ENCODE measurements at places on chromosomes 7 and 10.

GRCh38 chr7:1109581-1110310, 21.8 kb downstream of the GPER1 start:
- H3K36me3 ChIP-seq, result no peaks in the 10 kb centered on the region
- no peaks in the 10 kb centered on the region for H3K27me3 ChIP-seq

- H3K27ac ChIP-seq, result peak within 1 kb of the TSS; percentile 86
- no peaks in the 10 kb centered on the region for H3K27me3 ChIP-seq
- H3K36me3 ChIP-seq, result no peaks in the 10 kb centered on the region
- peak within 1 kb of the TSS; percentile 71 for H3K4me3 ChIP-seq
Measured at GRCh38 chr7:55572378-55573233, at the start of gene VOPP1. Gene VOPP1, minus strand, starts transcription at chr7:55572502. Its CDS starts 178 bp downstream, at chr7:55572324.

GRCh38 chr10:78570633-78571235, 498.0 kb upstream of the ZMIZ1 start:
- H3K36me3 ChIP-seq, result no peaks in the 10 kb centered on the region
- no peak overlapping the region for H3K27ac ChIP-seq
- H3K27me3 ChIP-seq, result no peaks in the 10 kb centered on the region
- DNase-seq, result no peak
- H3K4me1 ChIP-seq, result no peaks in the 10 kb centered on the region

DNA sequence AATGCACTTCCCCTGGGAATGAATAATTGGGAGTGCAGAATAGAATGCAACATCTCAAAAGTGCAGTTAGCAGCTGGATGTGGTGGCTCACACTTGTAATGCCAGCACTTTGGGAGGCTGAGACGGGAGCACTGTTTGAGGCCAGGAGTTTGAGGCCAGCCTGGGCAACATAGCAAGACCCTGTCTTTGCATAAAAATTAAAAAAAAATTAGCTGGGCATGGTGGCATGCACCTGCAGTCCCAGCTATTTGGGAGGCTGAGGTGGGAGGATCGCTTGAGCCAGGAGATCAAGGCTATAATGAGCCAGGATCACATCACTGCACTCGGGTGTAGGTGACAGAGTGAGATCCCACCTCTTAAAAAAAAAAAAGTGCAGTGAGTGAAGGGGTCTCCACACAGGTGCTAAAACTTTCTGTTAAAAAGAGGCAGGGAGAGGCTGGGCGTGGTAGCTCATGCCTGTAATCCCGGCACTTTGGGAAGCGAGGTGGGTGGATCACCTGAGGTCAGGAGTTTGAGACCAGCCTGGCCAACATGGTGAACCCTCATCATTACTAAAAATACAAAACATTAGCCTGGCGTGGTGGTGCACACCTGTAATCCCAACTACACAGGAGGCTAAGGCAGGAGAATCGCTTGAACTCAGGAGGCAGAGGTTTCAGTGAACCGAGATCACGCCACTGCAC, 13.5 kb upstream of the ZMIZ1 start:
- no peaks in the 10 kb centered on the region for H3K36me3 ChIP-seq
- H3K27me3 ChIP-seq, result no peaks in the 10 kb centered on the region
- H3K27ac ChIP-seq, result no peak overlapping the region
- no peak overlapping the region for H3K4me3 ChIP-seq

GRCh38 chr7:70212281-70212680, 614.0 kb downstream of the AUTS2 start:
- no peak overlapping the region for H3K27ac ChIP-seq
- H3K36me3 ChIP-seq, result no peaks in the 10 kb centered on the region

DNA sequence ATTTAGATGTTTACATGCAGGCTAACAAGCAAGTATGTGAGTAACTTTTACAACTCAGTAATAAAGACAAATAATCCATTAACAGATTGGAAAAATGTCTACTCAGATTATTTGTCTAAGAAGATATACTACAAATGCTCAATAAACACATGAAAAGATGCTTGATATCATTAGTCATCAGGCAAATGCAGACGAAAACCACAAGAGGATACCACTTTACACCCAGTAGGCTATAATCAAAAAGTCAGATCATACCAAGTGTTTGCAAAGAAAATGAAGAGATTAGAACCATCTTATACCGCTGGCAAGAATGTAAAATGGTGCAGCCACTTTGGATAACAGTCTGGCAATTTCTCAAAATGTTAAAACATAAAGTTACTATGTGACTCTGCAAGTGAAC, 84.1 kb downstream of the MALSU1 start:
- H3K36me3 ChIP-seq, result no peaks in the 10 kb centered on the region
- H3K4me1 ChIP-seq, result no peaks in the 10 kb centered on the region
- no peak for DNase-seq
- H3K27me3 ChIP-seq, result no peaks in the 10 kb centered on the region
- H3K27ac ChIP-seq, result no peak overlapping the region

DNA sequence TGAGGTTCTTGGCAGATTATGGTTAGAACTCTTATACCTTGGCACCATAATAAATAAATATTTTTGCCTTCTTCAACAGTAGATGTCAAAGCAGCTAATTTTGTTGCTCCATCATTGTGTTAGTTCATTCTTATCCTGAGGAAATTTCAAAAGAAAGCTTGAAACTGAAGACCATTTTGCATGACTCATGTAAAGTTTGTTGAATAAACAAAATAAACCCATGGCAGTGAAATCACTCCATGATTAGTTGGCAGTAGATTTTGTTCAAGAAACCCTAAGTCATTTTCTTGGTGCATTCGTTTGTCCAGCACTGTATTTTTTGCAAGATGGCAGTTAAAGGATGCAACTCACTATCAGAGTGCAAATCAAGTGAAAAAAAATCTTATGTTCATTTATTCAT, 91.6 kb downstream of the HECW1 start:
- H3K36me3 ChIP-seq, result no peaks in the 10 kb centered on the region
- H3K4me1 ChIP-seq, result no peaks in the 10 kb centered on the region
- DNase-seq, result no peak
- no peak overlapping the region for H3K27ac ChIP-seq
- no peaks in the 10 kb centered on the region for H3K27me3 ChIP-seq

GRCh38 chr10:5117026-5117425, 22.8 kb downstream of the AKR1C3 start:
- no peak for DNase-seq
- H3K4me3 ChIP-seq, result no peak overlapping the region
- no peaks in the 10 kb centered on the region for H3K4me1 ChIP-seq
- H3K27ac ChIP-seq, result no peak overlapping the region
- H3K27me3 ChIP-seq, result no peaks in the 10 kb centered on the region

Data from kidney (tissue), 22 donors.